ENCODE measurements at places on chromosomes 3 and 15. TPM values are rescaled to one million over a fixed set of nuclear protein-coding genes. Genes with fewer than 3 reads are reported as not detected.

Gene HRH1
- total RNA-seq: 9.6 TPM

Gene GASK1A
- total RNA-seq: 6.3 TPM

Gene FHIT
- total RNA-seq: 5.1 TPM

Gene OR5K2
- total RNA-seq: not detected

Gene ROPN1
- not detected for total RNA-seq

Gene SRGAP3
- total RNA-seq: 6.4 TPM

Gene RNF111
- 12.8 TPM for total RNA-seq

Gene ATG3
- total RNA-seq: 28.4 TPM

Gene HRG
- not detected for total RNA-seq

Gene FAM107A
- 25.8 TPM for total RNA-seq

Gene KNL1
- total RNA-seq: 0.56 TPM

Gene IL5RA
- total RNA-seq: 1.3 TPM

Gene TRPC1
- 30.2 TPM for total RNA-seq

Gene EPB42
- total RNA-seq: 0.43 TPM

Gene CCR2
- 0.34 TPM for total RNA-seq

Gene GNB5
- 63.3 TPM for total RNA-seq

Gene GOLGA8T
- not detected for total RNA-seq

Gene CPEB1
- total RNA-seq: 27.2 TPM

Gene SOX14
- not detected for total RNA-seq

Gene LYSMD4
- total RNA-seq: 10.1 TPM

Gene MKRN2OS
- not detected for total RNA-seq

Gene ZBTB47
- total RNA-seq: 25.0 TPM

Gene GOLGA6D
- not detected for total RNA-seq

Gene SCG3
- total RNA-seq: not detected

Gene MOBP
- total RNA-seq: 0.24 TPM

Gene LRTM1
- total RNA-seq: not detected

Gene IL17RD
- total RNA-seq: 35.8 TPM

Gene RFX7
- 17.2 TPM for total RNA-seq

Gene ZNF385D
- 4.4 TPM for total RNA-seq

Gene ST8SIA2
- 0.05 TPM for total RNA-seq

Gene FANCD2OS
- total RNA-seq: not detected

Gene GPR15
- total RNA-seq: 0.23 TPM

Gene EXD1
- total RNA-seq: not detected

Gene TGM5
- total RNA-seq: not detected

Gene PTX3
- 1.6 TPM for total RNA-seq

Gene DNAH12
- 0.92 TPM for total RNA-seq

Gene TMEM207
- total RNA-seq: not detected

Gene USF3
- 18.7 TPM for total RNA-seq

Gene TLR9
- total RNA-seq: 0.74 TPM

Gene IQCH
- 0.56 TPM for total RNA-seq

Gene CCDC54
- total RNA-seq: 0.23 TPM

Gene IGF1R
- total RNA-seq: 39.5 TPM

Gene PPARG
- 39.2 TPM for total RNA-seq

Gene HGD
- 0.74 TPM for total RNA-seq

Gene TPM1
- 319 TPM for total RNA-seq

Gene ATP13A5
- total RNA-seq: not detected

Gene ZNF774
- total RNA-seq: 2.6 TPM

Gene DUOXA2
- total RNA-seq: not detected

Gene TP63
- total RNA-seq: not detected

Gene SPTBN5
- total RNA-seq: 0.77 TPM

Gene RTP1
- not detected for total RNA-seq

All from ovary (tissue), 10 donors.